ENCODE measurements at places on chromosomes 6 and 20. TPM values are rescaled to one million over a fixed set of nuclear protein-coding genes. Genes with fewer than 3 reads are reported as not detected.

DNA sequence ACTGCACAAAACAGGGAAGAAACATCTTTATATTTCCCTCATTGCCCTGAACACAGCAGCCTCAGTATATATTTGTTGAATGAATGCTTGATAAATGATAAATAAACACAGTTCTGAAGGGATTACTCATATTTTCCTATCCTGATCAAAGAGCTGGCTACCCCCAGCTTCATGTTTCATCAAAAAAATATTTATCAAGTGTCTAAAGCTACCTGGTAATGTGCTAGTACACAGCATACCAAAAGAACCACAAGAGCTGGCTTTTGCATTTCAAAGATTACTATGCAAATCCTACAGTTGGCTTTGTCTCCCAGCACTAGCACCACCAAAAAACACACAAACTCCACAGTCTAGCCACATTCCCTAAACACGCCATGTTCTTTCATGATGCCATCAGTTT, 130.0 kb downstream of the BTBD9 start:
- no peak for DNase-seq

GRCh38 chr20:4160761-4161305, 145.5 kb upstream of the RNF24 start:
- DNase-seq, result peak; percentile 82

DNA sequence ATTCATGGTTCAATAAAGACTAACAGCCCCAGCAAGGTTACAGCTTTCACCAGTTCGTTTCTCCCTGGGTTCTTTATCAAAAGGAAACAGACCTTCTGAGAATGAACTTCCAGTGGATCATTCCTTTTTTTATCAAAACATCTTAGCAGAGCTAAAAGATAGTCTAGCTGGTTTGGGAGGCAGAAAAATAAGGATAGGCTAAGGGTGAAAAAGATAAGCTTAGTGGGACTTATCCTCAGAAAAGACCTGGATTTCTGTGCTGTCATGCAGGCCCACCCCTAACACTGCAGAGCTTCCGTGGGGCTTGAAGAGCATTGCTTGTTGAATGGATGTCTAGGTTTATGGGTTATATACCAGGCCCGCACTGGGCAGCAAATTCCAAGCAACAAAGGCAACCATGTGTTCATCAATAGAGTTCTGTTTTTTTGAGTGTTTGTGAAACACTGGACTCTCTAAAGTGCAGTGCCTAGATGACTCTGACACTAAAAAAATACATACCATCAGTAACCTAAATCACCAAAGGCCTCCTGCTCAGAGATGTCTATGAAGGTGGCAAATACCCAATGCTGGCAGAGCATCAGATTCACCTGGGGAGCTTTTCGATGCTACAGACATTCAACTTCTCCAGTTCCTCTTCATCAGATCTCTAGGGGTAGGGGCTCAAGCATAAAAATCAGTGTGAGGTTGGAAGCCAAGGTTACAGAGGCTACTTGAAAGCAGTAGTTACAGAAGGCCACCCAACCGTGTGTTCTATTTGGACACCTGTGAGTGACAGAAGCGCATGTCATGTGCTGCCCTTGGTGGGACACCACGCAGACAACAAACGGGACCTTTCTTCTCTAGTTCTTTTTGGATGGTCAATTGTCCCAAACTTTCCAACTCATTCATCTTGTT, 53.0 kb downstream of the TNFAIP3 start:
- DNase-seq, result no peak

- DNase-seq, result no peak
These were observed 130.5 kb downstream of the TTLL2 start for GRCh38 chr6:167455371-167455770.

DNA sequence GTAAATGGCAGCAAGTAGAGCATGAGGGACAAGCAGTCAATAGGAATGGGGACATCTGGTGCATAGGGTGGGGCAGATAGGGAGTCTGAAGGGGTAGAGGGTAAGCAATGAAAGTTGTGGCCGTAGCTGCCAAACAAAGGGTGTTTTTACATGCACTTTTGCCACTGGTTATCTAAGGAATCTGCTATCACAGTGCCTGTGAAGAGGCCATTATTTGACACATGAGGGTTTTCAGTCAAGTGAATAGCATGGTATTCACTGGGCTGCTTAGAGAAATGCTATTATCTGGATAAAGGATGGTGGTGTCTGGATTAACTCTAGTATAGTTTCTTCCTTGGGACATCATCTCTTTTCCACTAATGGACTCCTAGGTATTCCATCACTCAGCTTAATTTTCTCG, 118.2 kb downstream of the CARMIL1 start:
- no peak for DNase-seq

- no peak for DNase-seq
These were observed 8.5 kb downstream of the ISM1 start for GRCh38 chr20:13229538-13229937.

DNA sequence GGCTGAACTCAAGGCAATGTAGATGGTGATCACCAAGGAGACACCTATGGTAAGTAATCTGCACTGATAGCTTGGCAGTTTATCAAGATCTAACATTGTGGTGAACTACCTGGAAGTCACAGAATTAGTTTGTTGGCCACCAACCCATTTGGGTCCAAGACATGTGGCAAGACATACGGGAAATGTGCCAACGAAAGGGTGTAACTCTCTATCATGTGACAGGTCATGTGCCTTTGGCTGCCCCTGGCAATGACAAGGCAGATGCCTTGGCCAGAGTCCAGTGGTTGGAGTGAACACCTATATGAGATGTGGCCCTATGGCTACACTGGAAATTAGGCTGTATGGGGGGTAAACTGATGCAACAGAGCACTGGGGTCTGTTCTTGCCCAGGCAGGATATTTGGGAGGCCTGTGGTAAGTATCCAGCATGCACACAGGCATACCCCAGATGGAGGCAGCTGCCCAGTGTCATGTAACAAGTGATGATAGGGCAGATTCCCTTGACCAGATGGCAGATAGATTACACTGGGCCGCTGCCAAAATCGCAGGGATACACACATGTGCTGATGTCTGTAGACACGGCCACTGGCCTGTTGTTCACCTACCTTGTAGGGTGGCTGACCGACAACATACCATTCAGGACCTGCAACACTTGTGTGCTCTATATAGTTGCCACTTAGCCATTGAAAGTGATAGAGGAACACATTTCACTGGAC, 35.5 kb upstream of the HSF2 start:
- no peak for DNase-seq

GRCh38 chr6:89623749-89624148, 14.8 kb downstream of the LYRM2 start:
- DNase-seq, result no peak

DNA sequence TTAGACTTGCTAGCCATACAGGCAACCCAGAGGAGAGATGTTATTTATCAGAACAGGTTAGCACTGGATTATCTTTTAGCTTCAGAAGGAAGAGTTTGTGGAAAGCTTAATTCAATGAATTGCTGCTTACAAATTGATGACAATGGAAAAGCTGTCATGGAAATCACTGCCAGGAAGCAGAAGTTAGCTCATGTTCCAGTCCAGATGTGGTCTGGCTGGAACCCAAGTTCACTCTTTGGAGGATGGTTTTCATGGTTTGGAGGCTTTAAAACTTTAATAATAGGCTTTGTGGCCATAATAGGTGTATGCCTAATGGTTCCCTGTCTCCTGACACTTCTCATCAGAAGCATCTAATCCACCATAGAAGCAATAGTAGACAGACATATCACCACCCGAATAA, 699.0 kb downstream of the PHF3 start:
- DNase-seq, result no peak

GRCh38 chr6:2396846-2397630, 151.6 kb upstream of the GMDS start:
- no peak for DNase-seq

The POU3F2 gene
- not detected for polyA plus RNA-seq

The PKIB gene
- 76.2 TPM for polyA plus RNA-seq

The SNX3 gene
- polyA plus RNA-seq, result 135 TPM

The PM20D2 gene
- polyA plus RNA-seq, result 10.2 TPM

The GPSM3 gene
- 15.5 TPM for polyA plus RNA-seq

The REM1 gene
- polyA plus RNA-seq, result 1.2 TPM
